ENCODE measurements at places on chromosomes 7 and 10. TPM values are rescaled to one million over a fixed set of nuclear protein-coding genes. Genes with fewer than 3 reads are reported as not detected.

Gene MPP7
- total RNA-seq = 0.15 TPM

Gene SAMD9L
- 22.4 TPM for total RNA-seq

Gene AKR1C8
- total RNA-seq = 0.22 TPM

Gene HIPK2
- total RNA-seq = 29.2 TPM

Gene ANKRD30A
- total RNA-seq = not detected

Gene CABCOCO1
- not detected for total RNA-seq

Gene ANXA7
- 152 TPM for total RNA-seq

Gene CAMK1D
- 6.8 TPM for total RNA-seq

Gene RHOBTB1
- total RNA-seq = not detected

Gene RBM20
- total RNA-seq = not detected

Gene RBP3
- not detected for total RNA-seq

Gene GNAT3
- total RNA-seq = not detected

Gene SEMA3D
- 0.60 TPM for total RNA-seq

Gene BAMBI
- 0.81 TPM for total RNA-seq

Gene RTKN2
- total RNA-seq = 3.7 TPM

Measured in activated T-helper 1 cell treated with anti-CD3 and anti-CD28 coated beads, Interleukin-12 subunit alpha, Interleukin-12 subunit beta, Interleukin-2, Interleukin-4 antibody, amounts not matched to agents 30 ng/mL and 10 ng/mL and 1 ng/mL, durations not matched to agents 14 hours and 24 hours and 36 hours (primary cell).